ENCODE measurements at places on chromosomes 3 and 15. TPM values are rescaled to one million over a fixed set of nuclear protein-coding genes. Genes with fewer than 3 reads are reported as not detected.

The TIMP4 gene
- total RNA-seq = 1.3 TPM

The RPL39L gene
- total RNA-seq = 0.74 TPM

DNA sequence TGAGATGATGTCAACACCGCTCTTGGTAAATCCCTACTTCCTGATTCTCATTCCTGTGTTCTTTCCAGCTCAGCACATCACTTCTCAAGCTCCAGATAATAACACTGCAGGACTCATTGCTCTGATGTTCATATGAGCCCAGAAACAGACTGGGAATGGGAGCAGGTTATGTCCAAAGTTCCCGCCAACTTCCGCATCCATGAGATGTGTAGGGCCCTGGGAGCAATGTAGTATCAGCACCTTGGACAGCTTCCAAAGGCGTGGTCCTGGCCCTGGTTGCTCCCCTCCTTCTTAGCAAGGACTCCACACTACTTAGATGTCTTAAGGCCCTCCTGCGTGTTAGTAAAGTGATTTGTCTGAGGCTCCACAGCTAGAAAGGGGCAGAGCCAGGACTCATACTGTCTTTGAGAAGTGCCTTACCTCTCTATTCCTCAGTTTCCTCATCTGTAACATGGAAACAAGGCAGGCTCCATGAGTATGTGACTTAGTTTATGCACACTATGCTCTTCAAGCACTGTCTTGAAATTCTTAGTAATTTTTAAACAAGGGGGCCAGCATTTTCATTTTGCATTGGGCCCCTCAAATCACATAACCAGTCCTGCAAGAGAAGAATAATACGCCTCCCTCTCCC is 27.9 kb upstream of the SLC6A1 start:
- no peak for DNase-seq

- no peak for DNase-seq
Measured at GRCh38 chr15:85865070-85865684, 70.5 kb upstream of the KLHL25 start.

The FAM81A gene
- total RNA-seq = 0.95 TPM

The AMIGO3 gene
- not detected for total RNA-seq

DNA sequence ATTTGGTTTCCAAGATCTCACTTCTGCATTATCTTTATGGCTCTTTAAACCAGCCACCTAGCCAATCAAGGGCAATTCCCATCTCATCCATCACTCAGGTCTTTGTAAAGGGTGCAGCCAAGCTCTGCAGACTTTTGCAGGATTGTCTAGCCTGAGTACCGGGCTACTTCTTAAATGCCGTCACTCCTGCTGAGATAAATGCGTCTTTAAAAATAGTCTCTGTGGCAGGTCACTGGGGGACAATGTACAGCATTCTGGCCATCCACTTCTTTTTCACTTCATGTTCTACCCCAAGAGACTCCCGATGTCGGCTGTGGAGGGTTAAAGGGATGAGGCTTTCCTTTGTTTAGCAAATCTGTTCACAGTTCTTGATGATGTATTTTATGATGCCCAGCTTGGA is 194.7 kb downstream of the SV2B start:
- no peak for DNase-seq

DNA sequence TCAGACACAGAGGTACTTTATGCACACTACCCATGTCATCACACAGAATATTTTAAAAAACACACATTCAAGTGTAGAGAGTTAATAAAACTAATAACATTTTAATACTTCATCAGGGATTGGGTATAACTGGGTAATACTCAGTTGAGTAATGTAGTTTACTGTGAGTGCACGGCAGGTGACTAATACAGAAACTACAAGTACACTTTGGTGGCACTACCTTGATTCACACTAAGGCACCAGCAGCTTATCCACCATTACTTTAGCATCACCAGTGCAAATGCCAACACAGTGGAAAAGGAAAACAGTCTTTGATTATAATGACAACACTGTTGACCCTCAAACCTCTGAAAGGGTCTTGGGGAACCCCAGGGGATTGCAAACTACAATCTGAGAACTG is 33.6 kb downstream of the ZNF280D start:
- DNase-seq = no peak

- DNase-seq = peak; percentile 51
Measured at GRCh38 chr15:51776952-51777569, 25.7 kb downstream of the TMOD2 start.

The BNC1 gene
- total RNA-seq = not detected

- DNase-seq = no peak
Measured at GRCh38 chr3:174089592-174089991, 692.0 kb downstream of the NLGN1 start.

The CELF6 gene
- total RNA-seq = 0.92 TPM

The IGSF11 gene
- total RNA-seq = 4.4 TPM

DNA sequence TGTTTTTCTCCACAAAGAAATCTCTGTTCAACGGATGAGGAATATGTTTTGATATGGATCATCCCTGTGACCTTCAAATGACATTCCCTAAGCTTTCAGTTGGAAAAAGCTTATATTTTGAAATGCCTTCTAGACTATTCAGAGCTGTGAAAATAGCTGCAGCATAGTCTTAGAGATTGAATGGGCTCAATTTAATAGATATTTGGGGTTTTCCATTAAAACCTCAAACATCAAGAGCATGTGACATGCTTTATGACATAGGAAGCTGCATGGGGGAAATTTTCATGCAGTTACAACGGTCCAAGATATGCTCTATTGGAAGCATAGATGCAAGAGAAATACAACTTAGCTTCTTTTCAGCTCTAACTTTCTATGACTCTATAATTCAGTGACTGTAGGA is 102.8 kb downstream of the LSAMP start:
- no peak for DNase-seq

DNA sequence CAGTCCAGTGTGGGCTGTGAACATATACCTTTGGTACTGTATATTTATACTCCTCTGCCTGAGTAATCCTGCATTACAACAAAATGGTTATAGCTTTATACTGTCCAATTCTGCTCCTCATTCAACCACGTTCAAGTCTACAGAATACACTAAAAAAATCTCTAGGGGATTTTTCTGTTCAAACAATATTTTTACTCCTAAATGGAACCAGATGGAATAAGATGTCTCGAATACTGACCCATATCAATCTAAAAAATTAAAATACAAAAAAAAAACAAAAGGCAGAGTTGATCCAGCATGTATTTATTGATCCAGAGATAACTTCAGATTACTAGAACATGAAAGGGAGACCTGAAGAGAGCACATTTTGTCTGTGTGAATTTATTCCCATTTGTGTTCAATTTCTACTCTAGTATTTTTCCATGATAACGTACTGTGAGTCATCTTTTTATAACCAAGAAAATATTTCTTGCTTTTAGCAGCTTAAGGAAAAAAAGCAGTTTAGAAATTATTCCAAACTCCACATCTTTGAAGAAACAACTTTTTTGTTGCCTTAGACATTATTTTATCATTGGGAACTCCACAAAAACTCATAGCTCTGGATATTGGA is 910.7 kb downstream of the TBL1XR1 start:
- DNase-seq = no peak

- DNase-seq = no peak
Measured at GRCh38 chr3:13607821-13608597, 59.1 kb downstream of the FBLN2 start.

DNA sequence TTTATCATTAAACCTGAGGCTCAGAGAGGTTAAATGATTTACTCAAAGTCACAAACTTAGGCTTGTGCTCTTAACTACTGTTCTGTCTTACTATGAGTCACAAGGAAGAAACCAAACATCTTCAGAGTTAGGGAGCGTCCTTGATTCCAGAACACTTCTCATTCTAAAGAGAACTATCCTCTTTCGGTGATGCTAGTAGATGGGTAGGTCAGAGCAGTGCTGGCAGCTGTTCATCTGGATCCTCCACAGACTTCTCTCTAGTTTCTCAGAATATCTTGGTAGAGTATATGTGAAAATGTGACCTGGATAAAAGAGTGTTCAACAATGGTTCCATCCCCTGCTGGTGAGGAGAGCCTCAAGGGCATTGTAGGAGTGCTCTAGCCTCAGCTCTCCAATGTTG is 3.3 kb downstream of the ARL6IP5 start:
- DNase-seq = no peak

GRCh38 chr3:86930831-86931230 is 60.1 kb downstream of the VGLL3 start:
- DNase-seq = no peak

The ZBTB47 gene
- total RNA-seq = 9.0 TPM

The TMEM207 gene
- total RNA-seq = not detected

DNA sequence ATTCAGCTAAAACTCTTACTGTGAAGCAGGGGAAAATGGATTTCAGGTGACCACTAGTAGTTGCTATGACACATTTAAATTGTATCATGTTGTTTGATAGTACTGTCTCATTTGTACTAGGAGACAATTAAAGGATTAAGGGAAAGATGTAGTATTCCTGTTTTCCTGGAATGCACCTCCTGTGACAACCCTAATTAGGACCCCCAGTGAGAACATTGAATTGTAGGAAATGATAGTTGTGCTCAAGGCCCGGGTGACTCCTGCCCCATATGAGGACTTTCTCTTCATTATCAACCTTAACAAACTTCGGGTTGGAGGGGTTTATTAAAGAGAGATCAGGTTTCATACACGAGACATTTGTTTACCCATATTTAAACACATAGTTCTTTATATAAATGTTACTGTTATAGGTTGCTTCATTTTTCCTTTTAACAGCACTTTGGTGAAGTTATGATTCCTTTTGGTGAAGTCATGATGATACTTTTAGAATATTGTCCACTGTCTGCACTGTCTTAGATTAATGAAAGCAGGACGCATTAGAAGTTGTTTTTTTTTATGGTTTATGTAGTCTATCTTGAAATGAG is 392.6 kb upstream of the NAALADL2 start:
- no peak for DNase-seq

GRCh38 chr3:65659396-65659795 is 379.3 kb downstream of the MAGI1 start:
- no peak for DNase-seq

GRCh38 chr3:38488949-38489348 is 7.2 kb upstream of the EXOG start:
- DNase-seq = no peak

The CNTN3 gene
- total RNA-seq = 1.8 TPM

GRCh38 chr3:39146611-39147591 is 6.5 kb downstream of the CSRNP1 start:
- peak; percentile 74 for DNase-seq

The AQP9 gene
- total RNA-seq = 0.28 TPM

The C3orf62 gene
- 0.83 TPM for total RNA-seq

The PLXND1 gene
- total RNA-seq = 48.5 TPM

- DNase-seq = no peak
Measured at GRCh38 chr3:14663396-14664135, 11.4 kb upstream of the C3orf20 start.

- DNase-seq = no peak
Measured at GRCh38 chr3:194984622-194985021, 286.3 kb downstream of the XXYLT1 start.

GRCh38 chr3:100228247-100228646 is 32.5 kb upstream of the TBC1D23 start:
- no peak for DNase-seq

The HHLA2 gene
- 1.2 TPM for total RNA-seq

DNA sequence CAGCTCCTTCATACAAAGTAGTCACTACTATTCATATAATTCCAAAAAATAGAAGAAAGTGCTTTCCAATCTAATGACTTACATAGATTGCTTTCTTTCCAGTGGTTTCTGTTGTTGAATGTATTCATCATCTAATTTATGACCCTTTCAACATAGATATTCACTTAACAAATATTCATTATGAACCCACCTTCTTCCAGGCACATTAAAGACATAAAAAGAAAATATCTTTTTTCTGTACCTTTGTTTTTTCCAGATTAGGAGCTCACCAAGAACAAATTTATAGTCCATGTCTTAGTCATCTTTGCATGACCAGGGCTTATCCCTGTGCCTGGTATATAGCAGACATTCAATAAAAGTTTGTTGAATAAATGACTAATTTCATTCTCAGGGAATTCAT is 32.4 kb upstream of the PDZRN3 start:
- no peak for DNase-seq

DNA sequence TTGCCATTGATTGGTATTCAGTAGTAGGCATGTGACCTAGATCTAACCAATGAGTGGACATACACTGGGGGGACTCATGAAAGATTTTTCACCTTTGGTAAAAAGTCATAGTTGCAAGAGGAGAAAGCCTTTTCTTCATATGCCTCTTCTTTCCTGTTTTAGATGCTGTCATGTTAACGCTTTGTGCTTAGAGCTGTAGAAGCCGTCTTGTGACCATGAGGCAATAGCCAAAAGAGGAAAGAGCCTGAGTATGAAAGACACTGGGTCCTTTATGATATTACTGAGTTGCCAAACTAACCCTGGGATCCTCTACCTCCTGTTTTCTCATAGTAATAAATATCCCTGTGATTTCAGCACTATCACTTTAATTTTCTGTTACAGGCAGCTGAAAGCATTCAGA is 396.0 kb downstream of the FHIT start:
- DNase-seq = no peak

- no peak for DNase-seq
Measured at GRCh38 chr3:31379598-31379997, 153.1 kb upstream of the STT3B start.

The SLC49A4 gene
- 12.8 TPM for total RNA-seq

DNA sequence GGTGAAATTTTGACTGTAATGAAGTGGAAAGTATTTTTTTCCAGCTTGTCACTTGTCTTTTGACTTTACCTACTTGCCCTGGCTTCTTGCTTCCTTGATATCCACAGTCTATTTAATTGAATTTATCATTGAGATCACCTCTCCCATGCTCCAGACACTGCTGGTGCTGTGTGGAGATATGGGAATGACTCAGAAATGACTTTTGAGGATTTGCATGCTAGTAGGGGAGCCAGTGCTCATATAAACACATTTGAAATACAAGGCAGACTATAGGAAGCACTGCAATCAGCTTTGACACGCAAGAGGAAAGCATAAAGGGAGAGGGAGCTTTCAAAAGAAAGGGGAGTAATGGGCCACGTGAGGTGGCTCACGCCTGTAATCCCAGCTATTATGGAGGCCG is 7.3 kb upstream of the TRPM1 start:
- DNase-seq = no peak

The MOBP gene
- total RNA-seq = not detected

DNA sequence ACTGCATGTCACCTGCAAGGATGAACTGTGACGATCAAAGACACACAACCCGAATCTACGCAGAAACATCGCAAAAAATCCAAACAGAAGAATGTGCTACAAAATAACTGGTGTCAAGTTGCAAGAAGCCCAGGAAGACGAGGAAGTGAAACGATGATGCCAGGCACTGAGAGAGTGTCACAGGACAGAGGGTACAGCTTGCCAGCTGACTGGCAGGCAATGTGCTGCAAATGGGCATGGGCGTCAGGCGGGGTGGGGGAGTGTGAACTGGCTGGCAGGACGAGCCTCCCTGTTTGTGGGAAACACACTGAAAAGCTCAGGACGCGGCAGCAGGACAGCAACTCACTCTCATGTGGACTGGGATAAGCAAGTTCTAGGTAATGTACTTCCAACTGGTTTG is 28.9 kb upstream of the OCA2 start:
- no peak for DNase-seq

The IL17RD gene
- 3.9 TPM for total RNA-seq

DNA sequence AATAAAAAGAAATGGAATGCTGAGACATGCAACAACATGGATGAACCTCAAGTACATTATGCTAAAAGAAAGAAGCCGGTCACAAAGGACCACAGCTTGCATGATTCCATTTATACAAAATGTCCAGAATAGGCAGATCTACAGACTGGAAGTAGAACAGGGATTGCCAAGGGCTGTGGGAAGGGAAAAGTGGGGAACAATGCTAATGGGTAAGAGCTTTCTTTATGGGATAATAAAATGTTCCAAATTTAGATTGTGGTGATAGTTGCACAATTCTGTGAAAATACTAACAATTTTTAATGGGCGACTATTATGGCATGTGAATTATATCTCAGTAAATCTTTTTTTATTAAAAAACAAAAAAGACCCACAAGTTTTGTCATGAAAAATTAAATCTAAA is 106.2 kb downstream of the TMCO5A start:
- DNase-seq = no peak

The CNTN6 gene
- total RNA-seq = not detected

All from pancreas (tissue), 10 donors.